EH (cell line): ENCODE measurements at places on chromosomes 1 and 21.

- DNase-seq = no peak
These were observed 11.8 kb upstream of the ATF3 start for GRCh38 chr1:212596798-212597197.

- peak; percentile 47 for DNase-seq
These were observed 87.3 kb downstream of the USP24 start for GRCh38 chr1:55127827-55128343.

DNA sequence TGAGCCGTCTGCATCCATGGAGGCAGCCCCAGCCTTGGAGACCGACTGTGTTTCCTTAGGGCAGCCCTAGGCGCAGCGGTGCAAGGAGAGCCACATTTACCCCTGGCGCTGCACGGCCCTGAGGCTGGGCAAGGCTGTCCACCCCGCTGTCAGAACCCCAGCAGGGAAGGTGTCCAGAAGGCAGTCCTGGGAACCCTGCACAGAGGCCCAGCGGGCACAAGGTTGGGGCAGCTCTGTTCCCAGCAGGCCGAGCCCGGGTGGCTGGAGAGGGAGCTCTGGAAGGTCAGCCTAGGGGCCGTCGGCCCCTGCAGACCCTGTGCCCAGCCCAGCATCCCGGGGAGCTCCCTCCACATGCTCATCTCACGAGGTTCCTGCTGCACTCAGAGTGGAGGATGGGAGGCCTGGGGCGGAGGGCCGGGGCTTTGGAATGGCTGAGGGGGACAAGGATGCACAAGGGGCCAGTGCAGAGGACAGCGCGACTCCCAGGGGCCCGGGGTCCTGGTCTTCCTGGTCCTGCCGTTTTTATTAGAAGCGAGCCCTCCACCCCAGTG is 19.9 kb upstream of the SAMD11 start:
- DNase-seq = no peak

GRCh38 chr1:191711961-191712360 is 446.3 kb upstream of the RGS18 start:
- no peak for DNase-seq

DNA sequence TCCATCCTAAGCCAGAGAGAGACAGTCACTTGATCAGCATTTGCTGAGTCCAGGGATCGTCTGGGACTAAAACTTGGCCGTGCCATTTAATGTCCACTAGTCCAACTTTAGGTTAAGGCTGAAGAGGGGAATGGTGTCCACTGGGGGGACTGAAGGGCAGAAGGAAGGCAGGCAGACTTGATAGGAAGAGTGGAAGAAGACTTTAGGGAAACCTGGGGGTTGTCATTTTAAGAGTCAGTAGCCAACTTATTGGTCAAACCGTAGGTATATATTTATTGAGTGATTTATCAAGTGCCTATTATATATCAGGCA is 1.3 kb upstream of the LMOD1 start:
- DNase-seq = no peak

GRCh38 chr1:119002028-119002686 is 14.0 kb upstream of the TBX15 start:
- peak; percentile 90 for DNase-seq

GRCh38 chr1:48939042-48939441 is 162.4 kb upstream of the BEND5 start:
- DNase-seq = no peak

DNA sequence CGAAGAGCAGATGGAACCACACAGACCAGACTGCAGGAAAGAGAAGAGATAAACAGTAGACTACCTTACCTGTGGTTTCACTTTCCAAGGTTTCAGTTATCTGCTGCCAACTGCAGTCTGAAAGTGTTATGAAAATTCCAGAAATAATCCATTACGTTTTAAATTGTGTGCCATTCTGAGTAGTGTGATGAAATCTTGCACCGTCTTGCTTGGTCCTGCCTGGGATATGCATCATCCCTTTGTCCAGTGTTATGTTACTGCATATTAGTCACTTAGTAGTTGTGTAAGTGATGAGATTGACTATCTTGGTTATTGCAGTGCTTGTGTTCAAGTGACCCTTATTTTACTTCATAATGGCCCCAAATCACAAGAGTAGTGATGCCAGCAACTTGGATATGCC is 33.9 kb downstream of the DNAJC6 start:
- DNase-seq = peak; percentile 66

DNA sequence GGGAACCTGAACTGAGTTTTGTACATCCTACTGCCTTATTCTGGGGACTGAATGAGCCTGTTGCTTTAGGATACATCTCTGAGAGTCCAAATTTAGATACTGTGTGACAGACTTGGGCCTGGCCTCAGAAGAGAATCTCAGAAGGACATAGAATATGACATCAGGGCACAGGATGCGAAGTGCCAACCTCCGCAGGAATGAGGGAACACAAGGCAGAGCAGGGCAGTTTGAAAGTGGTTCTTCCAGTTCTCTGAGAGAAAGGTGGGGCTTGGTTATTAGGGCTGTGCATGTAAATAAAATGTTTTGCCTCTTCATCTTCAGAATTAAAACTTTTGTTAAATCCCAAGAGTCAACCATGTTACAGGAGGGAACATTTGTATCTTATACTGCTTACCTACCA is 23.1 kb downstream of the TRAF5 start:
- DNase-seq = no peak

DNA sequence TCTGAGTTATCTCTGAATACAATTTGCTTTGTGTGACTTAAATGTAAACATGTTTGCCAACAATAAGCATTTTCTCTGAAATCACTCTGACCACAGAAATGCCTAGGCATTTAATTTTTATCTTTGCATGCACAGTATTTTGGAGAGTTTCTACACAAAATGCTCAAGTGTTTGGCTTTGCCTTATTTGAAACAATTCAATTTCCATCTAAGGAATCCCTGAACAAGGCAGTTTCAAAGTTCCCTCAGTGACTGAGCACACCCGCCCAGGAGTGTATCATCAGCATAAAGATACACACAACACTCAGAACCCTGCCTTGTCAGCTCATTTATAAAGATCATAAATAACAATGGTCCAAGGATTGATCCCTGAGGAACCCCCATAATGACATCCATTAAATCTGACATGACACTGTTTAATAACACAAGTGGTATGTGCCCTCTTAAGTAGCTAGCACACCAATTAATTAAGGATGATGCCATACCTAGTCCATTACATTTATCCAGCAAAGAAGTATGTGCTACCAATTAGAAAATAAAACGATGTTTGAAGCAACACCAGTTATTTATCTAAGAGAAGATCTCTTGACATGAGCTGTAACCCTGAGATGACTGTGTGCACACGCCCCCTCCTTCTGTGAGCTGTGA is 585.8 kb downstream of the ADGRL2 start:
- DNase-seq = no peak

GRCh38 chr1:202873026-202873425 is 15.9 kb downstream of the RABIF start:
- no peak for DNase-seq

DNA sequence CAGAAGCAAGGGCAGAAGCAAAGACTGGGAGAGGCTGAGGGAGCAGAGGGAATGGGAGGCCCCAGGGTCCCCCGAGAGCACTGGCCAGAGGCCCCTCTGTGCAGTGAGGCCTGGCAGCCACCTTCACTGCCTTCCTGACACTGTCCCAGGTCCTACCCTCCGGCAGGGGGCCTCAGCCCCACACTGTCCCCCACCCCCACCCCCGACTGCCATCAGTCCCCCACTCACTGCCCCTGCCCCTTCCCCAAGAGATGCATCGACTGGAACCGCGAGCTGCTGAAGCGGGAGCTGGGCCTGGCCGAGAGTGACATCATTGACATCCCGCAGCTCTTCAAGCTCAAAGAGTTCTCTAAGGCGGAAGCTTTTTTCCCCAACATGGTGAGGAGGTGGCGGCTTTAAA is 13.0 kb upstream of the PADI6 start:
- DNase-seq = no peak

DNA sequence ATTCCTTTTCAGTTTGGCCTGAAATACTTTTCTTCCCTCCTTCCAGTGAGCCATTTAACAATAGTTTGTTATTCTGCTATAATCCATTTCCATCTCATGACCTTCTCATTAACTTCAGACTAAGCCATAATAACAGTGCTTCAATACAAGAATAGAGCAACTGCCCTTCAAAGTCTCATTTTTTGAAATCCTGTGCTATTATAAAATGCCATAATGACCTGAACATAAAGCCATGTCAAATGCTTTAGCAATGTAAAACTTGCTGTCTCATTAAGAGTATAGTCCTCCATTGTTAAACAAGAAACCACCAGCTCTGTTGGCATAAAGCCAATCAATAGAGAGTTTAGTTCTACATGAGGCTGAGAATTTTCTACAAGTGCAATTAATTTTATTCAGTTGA is 9.6 kb upstream of the PIGK start:
- DNase-seq = no peak

- DNase-seq = no peak
These were observed 62.8 kb downstream of the IGSF21 start for GRCh38 chr1:18170444-18170843.

DNA sequence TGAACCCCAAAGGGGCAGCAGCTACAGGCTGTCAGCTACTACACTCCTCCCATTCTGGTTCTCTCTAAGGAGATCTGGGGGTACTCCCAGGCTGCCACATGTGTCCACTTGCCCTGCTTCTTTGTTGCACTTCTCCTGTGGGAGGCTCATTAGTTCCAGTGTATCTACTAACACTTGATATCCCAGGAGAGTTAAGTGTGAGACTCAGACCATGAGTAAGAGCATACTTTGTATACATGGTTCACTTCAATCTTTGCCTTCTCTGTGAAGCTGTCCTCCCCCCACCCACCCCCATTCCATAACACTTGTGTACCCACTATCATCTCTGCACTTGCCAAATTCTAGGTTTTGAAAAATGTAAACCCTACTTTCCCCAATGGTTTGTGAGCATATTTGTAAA is 34.9 kb upstream of the GADD45A start:
- no peak for DNase-seq

DNA sequence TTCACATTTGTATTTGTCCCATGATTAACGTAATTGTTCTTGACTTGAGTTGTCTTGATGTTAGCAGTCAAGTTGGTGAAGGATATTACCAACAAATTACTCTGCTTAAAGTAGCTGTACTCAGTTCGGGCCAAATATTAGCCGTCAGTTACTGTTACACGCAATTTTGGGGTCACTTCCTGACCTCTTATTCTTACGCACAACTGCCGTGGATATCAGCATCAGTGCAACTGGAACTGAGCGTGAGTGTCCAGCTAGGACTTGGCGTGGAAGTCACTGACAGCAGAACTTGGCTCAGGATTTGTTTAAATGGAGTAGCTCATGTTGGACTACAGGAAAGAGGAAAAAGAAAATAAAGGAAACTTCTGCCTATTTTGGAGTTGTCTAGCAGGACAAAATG is 56.4 kb downstream of the ADAMTS1 start:
- no peak for DNase-seq
